ENCODE measurements at places on chromosomes 12 and 14.
A peak's percentile ranks its signal among the peaks of the same experiment; 100 is the strongest.

- DNase-seq = no peak
These were observed 1.5 kb downstream of the CMAS start for GRCh38 chr12:22047494-22047893.

DNA sequence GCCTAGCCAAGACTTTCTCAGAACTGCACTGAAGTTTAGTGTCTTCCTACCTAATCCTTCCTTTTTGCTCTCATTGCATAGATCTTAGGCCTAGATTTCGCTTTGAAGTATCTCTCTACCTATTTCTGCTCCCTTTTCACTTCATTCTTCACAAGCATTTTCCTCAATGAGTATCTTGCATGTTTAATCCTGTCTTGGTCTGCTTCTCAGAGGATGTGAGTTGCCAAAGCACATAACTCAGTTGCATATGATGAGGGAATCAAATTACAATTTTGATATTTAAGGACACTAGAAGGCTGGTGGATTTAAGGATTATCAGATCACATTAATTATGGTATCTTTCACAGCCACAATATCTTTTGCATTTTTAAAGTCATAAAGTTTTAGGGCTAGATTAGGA lies 195.5 kb upstream of the DAAM1 start:
- no peak for DNase-seq

DNA sequence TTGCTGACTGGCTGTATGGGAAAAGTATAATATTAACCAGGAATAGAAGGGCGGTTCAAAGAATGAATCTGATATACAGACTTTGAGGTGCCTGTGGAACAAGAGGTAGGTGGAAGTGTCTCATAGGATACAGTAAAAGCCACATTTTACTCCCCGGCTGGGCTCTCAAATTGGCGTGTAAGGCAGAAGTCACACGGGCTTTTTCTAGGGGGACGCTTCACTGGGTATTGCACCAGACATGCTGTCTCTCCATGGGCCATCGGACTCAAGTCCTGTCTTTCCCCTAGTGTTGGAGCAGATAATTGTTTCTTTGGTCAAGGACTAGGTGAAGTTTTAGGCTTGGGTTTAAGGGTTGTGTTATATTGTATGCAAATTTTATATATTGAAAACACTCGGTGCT lies 9.1 kb downstream of the TMCC3 start:
- DNase-seq = no peak

- no peak for DNase-seq
These were observed 9.6 kb downstream of the ZDHHC22 start for GRCh38 chr14:77131871-77132486.

GRCh38 chr12:123723765-123724164 lies 11.6 kb downstream of the ATP6V0A2 start:
- no peak for DNase-seq

DNA sequence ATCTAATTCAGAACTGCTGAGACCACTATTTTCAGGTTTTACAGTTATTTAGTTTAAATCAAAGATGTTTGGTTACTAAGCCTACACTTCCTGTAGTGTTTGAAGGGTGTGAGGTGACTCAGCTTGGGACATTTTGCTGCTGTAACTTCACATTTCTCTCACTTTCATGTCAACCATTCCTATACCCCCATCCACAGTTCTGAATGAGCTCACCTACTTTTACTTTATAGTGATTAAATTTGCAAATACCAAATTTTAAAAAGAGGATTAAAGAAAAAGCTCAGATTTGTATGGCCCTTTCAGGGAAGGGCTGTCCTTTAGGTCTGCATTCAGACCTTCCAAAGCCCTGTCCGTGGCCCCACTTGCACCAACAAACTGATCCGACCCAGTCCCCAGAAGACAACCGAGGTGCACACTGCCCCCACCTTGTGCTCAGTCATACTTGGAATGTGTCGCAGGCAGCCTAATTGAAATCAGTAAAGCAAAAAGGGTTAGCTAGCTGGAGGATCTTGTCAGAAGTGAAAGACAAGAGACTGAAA lies 174.4 kb downstream of the MON2 start:
- no peak for DNase-seq

DNA sequence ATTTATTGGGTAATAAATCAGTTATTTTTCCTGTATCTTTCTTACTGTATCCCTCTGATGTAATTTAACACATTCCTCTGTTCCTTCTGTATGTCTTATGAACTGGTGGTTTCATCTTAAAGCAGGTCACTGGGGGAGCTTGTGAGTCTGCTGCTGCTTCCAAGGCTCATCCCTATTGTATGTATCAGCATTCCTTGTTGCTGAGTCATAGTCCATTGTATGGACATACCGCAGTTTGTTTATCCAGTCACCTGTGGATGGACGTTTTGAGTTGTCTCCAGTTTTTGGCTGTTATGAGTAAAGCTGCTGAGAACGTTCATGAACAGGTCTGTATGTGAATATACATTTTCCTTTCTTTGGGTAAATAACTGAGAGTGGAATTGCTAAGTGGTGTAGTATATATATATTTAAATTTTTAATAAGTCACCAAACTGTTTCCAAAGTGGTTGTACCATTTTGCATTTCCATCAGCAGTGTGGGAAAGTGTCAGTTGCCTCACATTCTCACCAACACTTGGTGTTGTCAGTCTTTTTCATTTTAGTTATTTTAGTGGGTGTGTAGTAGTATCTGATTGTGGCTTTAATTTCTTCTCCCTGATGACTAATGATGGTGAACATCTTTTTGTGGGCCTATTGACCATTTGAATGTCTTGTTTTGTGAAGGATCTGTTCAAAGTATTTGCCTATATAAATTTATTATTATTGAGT lies 82.7 kb downstream of the BEGAIN start:
- no peak for DNase-seq

- DNase-seq = no peak
These were observed 6.7 kb upstream of the SLC6A15 start for GRCh38 chr12:84919271-84919670.

GRCh38 chr12:7856516-7856915 lies 16.2 kb downstream of the SLC2A14 start:
- no peak for DNase-seq

- DNase-seq = peak; percentile 98
These were observed 61.2 kb upstream of the STXBP6 start for GRCh38 chr14:25111061-25111601.

GRCh38 chr12:74890237-74890599 lies 319.4 kb downstream of the KCNC2 start:
- peak; percentile 58 for DNase-seq

GRCh38 chr14:61213920-61214319 lies 67.2 kb downstream of the TMEM30B start:
- no peak for DNase-seq

GRCh38 chr12:102408487-102409297 lies 71.7 kb downstream of the IGF1 start:
- DNase-seq = no peak

GRCh38 chr12:50764286-50765094 lies 589 bp downstream of the ATF1 start:
- DNase-seq = no peak

GRCh38 chr12:92468358-92469020 lies 234.3 kb upstream of the PLEKHG7 start:
- DNase-seq = no peak

DNA sequence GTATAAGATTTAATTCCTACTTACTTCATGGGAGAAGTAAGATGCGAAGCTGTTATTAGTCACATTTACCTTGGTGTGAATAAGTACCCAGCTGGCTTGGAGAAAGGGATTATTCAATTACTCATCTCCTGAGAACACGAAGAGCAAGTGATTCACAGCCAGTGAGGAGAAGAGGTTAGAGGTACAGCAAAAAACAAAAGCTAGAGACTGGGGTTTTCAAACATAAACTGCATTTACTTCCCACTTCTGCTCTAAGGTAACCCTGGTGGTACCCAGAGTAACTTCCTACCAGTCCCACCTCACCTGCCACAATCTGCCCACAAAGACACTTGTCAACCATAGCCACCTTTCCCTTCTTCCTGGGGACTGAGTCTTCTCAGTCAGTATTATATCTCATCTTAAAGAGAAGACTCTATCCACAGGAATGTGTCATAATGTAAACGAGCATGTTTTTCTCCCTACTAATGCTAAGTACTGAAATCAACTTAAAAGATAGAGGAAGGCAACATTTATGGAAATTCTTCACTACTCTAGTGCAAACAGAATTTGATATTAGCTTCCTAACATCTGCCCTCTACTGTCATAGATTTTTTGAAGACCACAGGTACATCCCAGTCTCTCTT lies 6.0 kb upstream of the IL22 start:
- DNase-seq = no peak

DNA sequence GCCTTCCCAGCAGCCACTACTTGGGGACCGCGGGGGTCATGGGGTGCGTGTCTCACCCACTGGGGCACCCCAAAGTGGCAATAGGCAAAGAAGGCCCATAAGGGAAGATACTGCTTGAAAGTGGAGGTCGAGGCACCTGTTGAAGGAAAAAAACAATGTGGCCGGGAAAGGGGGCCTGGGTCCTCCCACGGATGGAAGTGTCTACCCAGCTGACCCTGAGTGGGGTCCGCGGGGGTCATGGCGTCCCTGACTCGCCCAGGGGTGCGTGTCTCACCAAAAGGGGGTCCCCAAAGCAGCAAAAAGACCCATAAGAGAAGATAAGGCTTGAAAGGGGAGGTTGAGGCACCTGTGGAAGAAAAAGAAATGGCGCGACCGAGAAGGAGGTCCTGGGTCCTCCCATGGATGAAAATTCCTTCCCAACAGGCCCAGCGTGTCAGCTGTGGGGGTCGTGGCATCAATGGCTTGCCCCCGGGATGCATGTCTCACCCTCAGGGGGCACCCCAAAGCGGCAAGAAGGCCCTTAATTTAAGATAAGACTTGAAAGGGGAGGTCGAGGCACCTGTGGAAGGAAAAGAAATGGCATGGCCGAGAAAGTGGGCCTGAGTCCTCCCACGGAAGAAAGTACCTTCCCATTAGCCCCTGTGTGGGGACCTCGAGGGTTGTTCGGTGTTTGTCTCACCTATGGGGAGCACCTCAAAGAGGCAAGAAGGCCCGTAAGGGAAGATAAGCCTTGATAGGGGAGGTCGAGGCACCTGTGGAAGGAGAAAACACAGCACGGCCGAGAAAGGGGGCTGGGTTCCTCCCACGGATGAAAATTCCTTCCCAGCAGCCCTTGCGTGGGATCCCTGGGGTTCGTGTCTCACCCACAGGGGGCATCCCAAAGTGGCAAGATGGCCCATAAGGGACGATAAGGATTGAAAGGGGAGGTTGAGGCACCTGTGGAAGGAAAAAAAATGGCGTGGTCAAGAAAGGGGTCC lies 266.0 kb downstream of the ALG10 start:
- DNase-seq = no peak

- DNase-seq = no peak
These were observed 23.4 kb downstream of the CACNA1C start for GRCh38 chr12:2076196-2076570.

GRCh38 chr14:103695296-103696069 lies 19.8 kb downstream of the XRCC3 start:
- DNase-seq = no peak

DNA sequence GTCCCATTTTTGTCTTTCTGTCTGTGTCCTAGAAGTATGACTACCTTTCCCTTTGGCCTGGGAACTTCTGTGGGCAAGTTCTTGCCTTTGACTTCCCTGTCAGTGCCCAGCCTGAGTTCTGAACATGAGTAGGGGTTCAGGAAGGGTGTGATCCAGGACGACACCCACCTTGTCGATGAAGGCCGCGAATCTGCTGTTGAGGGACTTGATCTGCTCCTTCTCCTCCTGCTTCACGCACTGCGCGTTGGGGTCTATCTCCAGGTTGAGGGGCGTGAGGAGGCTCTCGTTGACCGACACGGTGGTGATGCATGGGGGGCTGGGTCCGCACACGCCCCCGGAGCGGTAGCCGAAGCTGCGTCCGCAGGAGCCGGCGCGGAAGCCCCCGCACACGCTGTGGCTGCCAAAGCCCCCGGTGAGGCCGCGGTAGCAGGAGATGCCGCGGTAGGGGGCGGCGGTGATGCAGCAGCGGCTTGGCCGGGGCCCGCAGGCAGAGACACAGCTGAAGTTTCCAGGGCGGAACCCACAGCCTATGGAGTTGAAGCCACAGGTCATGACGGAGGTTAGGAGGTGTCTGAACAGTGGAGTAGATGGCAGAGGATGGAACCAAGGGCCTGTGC lies at the start of gene KRT83:
Gene KRT83 (minus strand): TSS at position 615 of the 617 bp plus-strand sequence. CDS start 63 bp downstream, at position 552.
- DNase-seq = no peak

GRCh38 chr14:75531256-75531655 lies 9.0 kb downstream of the BATF start:
- no peak for DNase-seq

GRCh38 chr12:100840748-100841147 lies 46.2 kb downstream of the ANO4 start:
- no peak for DNase-seq

DNA sequence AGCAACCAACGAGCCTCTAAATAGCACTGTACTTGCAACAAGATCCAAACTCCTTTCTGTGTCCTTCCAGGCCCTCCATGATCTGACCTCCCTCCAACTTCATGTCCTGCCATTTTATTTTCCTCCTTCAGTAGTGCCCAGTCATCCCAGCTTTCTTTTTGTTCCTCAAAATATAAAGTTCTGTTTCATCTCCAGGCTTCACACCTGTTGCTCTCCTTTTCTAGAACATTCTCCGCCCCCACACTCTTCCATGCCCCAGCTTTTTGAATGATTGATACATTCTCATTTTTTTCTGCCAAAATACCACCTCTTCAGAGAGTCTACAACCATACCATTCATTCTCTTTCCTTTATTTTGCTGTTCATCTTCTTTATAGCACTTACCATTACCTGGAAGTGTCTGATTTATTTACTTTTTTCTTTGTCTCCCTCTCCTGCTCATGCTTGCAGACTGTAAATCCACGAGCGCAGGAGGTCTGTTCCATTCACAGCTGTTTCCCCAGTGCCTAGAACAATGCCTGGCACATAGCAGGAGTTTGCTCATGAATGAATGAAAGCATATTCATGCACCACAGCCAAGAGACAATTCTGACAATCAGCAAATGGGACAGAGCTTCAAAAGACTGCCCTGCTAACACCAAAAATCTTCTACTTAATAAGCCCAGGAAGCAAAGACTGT lies 296.4 kb downstream of the RPAP3 start:
- no peak for DNase-seq

- DNase-seq = no peak
These were observed 16.0 kb downstream of the PRIMA1 start for GRCh38 chr14:93772263-93772662.

GRCh38 chr14:95770777-95771176 lies 56.9 kb upstream of the TCL1A start:
- no peak for DNase-seq

DNA sequence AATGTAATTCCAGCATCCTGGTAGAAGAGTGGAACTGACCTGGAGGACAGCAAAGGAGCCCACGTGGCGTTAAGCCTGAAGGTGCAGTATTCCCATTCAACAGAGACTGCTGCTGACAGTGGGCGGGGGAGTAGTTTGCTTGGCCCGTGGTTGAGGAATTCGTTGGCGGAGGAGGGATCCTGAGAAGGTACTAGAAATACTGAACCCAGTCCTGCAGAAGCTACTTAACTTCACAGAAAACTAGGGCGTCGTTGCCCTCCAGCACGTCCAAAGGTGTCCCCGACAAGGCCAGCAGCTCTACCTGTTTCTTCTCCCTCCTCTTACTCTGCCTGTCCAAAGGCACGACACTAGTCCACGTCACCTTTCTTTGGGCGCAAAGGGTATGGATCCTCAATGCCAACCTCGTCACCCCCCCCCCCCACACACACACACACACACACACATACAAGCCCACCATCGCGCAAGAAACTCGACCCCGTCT lies 303 bp downstream of the PUS7L start:
- DNase-seq = no peak

- DNase-seq = no peak
These were observed 12.5 kb downstream of the OTX2 start for GRCh38 chr14:56797569-56798446.

GRCh38 chr12:123573870-123574269 lies 10.5 kb upstream of the TMED2 start:
- DNase-seq = no peak

GRCh38 chr14:24461336-24461735 lies 18.8 kb upstream of the SDR39U1 start:
- no peak for DNase-seq

GRCh38 chr12:18345021-18345735 lies 83.9 kb downstream of the PIK3C2G start:
- no peak for DNase-seq
